Stimulated activated CD4-positive, alpha-beta T cell treated with anti-CD3 and anti-CD28 coated beads, Interleukin-12 subunit alpha, Interleukin-12 subunit beta, amount 100 ng/mL, for 24 hours (primary cell): ENCODE measurements at places on chromosomes 4 and X.

DNA sequence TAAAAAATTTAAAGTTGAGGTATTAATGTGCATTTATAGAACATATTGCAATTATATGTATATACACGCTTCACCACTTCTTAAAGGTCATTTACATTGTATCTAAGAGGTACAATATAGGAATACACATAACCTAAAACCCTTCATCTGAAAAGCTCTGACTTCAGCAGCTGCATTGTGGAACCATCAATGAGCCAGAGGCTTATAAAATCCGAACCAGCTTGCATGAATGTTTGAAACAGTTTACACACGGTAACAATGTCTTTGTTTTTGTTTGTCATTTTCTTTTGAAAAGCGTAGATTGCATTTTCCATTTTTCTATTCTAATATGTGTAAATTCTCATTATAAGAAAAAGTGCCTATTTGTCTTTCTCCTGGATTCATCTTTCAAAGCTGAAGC, 221.6 kb downstream of the DCLK2 start:
- no peak for DNase-seq

- DNase-seq, result no peak
Observed at GRCh38 chr4:145178740-145179280, 1.6 kb downstream of the OTUD4 start.

DNA sequence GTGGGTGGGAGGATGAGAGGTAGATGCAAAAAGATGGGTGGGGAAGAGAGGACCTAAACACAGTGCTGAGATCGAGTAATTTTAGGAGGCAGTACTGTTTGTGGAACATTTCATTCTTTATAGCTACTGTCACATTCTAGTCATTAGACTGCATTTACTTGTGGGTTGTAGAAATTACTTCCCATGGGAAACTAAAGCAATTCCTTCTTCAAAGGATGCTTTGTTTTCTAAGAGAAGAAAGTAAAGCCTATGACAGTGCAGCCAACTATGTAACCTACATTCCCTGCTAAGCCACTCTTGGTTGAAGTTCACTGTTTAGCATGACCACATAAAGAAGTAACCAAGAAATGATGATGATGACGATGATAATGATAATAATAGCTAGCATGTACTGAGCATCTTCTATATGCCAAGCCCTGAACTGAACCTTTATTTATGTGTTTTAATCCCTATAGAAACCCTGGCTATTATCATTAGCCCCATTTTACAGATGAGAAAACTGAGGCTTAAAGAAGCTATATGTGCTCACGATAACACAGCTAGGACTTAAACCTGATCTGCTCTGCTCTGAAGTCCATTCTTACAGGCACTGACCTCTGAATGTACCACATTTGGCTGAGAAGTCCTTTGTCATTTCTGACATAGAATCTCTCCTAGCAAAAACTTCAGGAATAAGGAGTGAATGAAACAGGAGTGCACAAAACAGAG, 114.5 kb upstream of the KIT start:
- no peak for DNase-seq

DNA sequence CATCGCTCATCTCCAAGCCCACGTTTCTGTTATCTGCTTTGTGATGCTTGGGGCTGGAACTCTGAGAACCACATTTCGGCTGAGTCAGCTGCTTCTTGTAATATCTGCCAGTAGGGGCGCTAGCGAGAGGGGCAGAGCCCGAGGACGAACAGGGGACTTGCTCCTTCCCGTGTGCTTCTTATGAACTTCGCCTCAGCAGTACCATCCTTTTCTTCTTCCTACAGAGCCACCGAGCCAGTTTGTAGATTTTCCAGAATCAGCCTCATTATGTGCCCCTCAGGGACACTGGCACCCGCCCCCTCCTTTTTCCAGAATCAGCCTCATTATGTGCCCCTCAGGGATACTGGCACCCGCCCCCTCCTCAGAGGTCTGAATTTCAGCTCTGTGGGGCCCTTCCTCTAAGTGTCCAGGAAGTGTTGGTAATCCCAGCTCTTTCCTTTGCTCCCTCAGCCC, 441.7 kb upstream of the RASGEF1B start:
- DNase-seq, result peak; percentile 38

DNA sequence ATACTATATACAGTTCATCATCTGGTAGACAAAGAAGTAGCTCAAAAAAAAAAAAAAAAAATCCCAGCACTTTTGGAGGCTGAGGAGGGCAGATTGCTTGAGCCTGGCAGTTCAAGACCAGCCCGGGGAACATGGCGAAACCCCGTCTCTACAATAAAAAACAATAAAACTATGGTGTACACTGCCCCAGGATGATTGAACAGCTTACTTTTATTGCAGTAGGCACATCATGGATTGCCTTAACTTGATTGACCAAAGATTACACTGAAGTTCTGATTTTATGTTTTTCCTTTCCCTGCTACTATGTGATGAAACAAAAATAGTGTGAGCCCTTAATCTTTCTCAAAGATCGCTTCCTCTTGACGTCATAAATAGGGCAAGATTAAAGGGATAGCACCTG, 60.6 kb downstream of the SNX25 start:
- DNase-seq, result no peak

GRCh38 chr4:183599690-183600089, 59.3 kb downstream of the RWDD4 start:
- no peak for DNase-seq

- no peak for DNase-seq
Observed at GRCh38 chr4:54915276-54915675, 210.1 kb downstream of the KDR start.

- peak; percentile 64 for DNase-seq
Observed at GRCh38 chr4:38131371-38132091, 171.3 kb downstream of the PTTG2 start.

- no peak for DNase-seq
Observed at GRCh38 chr4:9898596-9899305, 117.3 kb downstream of the DRD5 start.

DNA sequence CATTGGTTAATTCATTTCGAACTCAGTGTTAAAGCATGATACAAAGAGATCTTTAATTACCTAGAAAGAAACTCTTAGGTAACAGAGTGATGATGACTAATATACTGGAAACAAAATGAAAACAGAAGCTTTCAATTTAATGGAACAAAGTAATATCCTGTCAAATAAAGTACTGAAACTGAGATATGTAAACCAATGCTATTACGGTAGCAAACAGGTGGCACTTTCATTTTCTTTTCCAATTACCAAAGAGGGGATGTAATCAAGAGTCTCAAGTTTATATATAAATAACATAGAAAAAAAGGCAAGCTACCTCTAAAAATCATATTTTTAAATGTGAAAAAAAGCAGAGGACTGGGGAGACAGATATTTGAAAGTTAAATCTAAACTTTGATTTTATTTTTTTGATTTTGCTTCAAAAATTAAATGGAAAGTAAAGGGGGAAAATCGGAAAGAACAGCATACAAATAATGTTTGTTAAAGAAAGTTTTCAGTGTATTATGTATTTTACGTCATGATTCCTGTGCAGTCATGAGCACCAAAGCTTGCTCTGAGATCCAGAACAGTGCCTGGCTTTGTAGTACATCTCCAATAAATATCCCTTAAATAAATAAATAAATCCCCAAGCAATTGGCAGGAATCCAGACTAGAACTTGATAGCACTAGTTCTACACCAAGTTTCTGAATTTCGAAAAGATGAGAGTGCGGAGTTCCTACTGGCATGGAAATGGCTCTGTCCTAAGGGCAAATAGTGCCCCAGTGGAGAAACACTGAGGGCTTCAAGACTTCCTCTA, 25.0 kb upstream of the RAPGEF2 start:
- DNase-seq, result no peak

GRCh38 chr4:4627111-4627510, 85.3 kb upstream of the STX18 start:
- DNase-seq, result no peak

- no peak for DNase-seq
Observed at GRCh38 chrX:84993150-84993549, 10.5 kb upstream of the APOOL start.

- DNase-seq, result no peak
Observed at GRCh38 chr4:150714462-150715438, 132.8 kb downstream of the MAB21L2 start.

DNA sequence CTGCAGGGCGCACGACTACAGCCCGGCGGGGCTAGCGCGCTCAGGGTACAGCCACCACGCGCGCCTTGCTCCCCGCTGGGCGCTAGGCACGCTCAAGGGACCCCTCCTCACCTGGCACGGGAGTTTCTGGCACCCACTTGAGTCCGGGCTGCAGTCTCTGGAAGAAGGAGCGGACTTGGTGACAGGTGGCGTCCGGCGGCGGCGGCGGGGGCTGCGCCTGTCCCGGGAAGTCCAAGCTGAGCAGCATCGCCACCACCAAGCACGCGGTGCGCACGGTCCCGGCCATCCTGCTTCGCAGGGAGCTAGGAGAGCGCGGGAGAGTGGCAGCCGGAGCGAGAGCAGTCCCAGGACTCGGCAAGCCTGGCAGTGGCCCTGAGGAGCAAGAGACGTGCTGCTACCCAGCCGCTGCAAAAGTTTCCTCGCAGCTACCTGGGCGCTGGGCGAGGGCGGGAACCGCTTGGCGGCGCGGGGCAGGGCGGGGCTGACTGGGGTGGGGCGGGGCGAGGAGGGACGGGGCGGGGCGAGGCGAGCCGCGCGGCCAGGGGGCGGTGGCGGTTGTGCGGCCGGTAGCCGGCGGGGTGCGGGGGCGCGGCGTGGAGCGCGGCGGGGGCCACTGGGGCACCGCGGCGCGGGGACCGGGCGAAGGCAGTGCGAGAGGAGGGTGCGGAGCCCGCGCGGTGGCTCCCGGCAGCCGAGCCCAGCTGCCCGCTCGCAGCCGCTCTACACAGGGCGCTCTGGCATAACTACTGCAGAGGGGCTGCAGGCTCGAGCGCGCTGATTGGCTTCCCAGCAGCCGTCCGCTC, at the start of gene GPC3:
Gene GPC3 (minus strand): TSS at position 431 of the 803 bp plus-strand sequence.
- DNase-seq, result peak; percentile 1

DNA sequence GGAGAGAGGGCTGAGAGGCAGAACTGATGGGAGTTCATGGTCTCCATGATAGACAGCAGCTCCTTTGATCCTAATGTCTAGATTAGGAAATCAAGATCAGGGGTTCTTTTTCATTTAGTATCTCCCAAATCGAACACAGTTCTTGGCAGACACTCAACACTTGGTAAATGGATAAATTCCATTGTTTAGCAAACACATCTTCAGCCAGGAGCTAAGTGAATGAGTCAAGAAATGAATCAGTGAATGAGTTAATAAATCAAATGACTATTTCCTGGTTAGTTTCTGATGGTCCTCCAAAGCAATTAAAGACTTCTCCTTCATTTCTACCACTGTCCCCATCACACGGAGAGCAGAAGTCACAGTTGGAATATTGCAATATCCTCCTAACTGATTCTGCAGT, 120.0 kb upstream of the SHISA3 start:
- no peak for DNase-seq

- DNase-seq, result no peak
Observed at GRCh38 chr4:105896984-105897775, 1.9 kb downstream of the NPNT start.

GRCh38 chr4:165326831-165327210, 648 bp upstream of the MSMO1 start:
- DNase-seq, result no peak

DNA sequence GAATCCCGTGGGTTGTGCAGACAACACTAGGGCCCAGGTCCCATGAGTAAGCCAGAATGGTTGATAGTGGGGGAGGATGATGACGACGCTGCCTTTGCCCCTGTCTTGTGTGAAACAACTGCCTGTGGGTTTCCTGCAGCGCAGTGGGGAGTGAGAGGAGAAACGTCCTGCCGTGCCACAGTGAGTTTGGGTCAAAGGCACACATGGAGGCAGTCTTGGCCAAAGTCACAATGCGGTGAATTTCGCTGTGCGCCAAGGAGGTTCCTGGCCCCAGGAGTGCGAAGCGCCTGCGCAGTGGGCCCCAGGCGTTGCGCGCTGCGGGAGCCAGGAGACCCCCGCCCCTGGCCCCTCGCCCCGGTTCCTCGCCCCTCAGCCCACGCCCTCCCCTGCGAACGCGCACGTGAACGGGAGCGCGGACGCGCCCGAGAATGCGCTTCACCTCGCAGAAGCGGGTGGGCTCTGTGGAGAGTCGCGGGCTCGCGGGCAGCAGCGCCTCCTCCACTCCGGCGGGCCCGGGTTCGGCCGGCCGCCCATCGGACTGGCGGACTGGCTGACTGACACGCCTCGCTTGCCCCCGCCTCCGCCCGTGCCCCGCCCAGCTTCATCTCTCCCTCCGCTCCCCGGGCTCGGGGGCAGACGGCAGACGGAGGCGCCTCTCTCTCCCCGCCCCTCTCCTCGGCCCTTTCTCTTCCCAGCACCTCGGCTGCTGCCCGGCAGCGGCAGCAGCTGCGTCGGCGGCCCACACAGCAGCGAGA, at the start of gene NUDT10:
Gene NUDT10 (plus strand): TSS at position 635 of the 755 bp plus-strand sequence. CDS start 144 bp downstream, outside the sequence.
- no peak for DNase-seq

DNA sequence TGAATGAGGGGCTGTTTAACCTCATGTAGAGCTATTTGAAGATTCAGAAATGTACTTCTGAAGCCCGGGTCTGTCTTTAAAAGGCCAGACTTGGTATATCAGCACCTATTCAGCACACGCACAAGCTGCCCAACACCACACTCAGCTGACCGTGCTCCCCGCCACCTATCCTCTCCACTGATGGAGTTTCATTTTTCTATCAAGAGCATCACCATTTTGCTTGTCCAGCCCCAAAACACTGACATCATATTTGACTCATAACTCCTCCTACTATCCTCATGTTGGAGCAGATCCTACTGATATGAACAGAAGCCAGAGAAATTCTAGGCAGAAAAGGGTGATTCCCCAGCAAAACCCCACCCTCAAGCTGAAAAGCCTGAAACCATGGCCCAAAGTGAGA, 100.3 kb downstream of the SORBS2 start:
- no peak for DNase-seq

DNA sequence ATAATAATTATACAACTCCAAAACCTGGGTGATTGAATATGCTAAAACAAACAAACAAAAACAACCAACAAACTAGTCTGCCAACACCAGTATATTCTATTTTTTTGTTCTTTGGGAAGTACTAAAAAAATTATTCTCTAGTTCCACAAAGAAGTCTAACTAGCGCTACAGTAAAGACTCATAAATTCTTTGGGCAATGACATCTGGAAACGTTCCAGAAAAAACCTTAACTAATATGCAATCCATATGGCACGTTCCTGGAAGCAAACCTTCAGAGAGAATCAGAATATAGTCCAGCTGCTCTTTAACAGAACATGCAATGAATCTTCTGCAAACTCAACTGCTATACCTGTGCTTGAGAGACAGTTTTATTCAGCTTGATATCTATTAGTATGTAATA, 500.1 kb downstream of the TRAM1L1 start:
- DNase-seq, result no peak

GRCh38 chrX:41409006-41409405, 38.1 kb upstream of the NYX start:
- no peak for DNase-seq

DNA sequence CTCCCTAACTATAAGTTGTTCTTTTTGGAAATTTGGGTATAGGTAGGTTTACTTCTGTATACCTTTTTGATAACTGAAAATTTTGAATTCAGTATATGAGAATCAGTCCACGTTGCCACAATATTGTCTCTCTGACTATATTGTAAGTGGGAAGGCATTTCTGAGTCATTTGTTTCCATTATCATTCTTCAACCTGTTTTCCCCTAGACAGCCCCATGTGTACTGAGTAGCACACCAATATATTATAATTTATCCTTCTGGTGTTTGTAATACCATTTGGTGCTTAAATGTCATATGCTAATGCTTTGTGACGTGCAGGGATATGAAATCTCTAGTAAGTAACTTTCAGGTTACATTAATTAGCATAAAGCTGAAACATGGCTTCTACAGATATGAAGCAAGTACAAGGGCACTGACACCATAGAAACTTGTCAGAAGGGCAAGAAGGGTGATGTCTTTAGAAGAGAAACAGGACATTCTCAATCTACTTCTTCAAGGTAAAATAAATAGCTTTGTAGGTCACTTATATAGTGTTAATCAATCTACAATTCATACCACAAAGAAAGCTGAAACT, 27.7 kb downstream of the PAK3 start:
- no peak for DNase-seq
